ENCODE measurements at places on chromosomes 11 and 22.

GRCh38 chr11:35127619-35128018 lies 11.4 kb upstream of the CD44 start:
- no peak for DNase-seq

DNA sequence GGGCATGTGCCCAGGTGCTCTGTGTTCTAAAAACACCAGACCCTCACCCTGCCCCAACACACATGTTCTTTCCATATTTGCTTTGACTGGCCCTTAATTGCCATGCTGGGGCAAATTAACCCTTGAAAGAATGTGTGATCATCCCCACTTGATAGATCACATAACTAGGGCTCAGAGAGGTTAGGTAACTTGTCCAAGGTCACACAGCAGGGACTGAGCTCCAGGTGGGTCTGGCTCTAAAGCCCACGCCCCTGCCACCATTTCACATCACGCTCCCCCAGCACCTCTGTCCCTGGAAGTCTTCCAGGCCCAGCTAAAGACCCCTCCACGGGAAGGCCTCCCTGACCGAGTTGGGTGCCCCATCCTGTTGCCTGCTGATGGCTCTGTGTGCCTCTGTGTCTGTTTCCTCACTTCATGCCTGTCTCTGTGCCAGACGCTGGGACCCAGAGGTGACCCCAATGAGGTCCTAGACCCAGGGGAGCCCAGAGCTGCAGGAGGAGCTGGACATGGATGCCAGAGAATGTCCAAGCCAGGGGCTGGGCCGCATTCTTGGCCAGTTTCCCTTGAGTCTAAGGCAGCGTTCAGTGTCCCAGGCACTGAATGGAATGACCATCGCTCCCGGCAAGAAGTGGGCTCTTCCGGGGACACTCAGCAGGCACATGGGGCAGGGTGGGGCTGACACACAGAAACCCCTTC lies 79.7 kb downstream of the MYO7A start:
- DNase-seq = no peak

DNA sequence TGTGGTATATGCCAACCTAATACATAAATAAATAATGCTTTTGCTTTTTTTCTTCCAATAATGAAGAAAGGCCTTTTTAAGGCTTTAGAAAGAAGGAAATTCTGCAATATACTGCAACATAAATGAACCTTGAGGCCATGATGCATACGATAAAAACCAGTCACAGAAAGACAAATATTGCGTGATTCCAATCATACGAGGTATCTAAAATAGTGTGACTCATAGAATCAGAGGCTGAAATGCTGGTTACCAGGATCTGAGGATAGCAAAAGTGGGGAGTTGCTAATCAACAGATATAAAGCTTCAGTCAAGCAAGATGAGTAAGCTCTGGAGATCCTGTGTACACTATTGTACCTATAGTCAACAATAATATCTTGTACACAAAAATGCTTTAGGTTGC lies 24.2 kb downstream of the MS4A6A start:
- DNase-seq = no peak

GRCh38 chr11:20303391-20303965 lies 60.0 kb upstream of the HTATIP2 start:
- DNase-seq = no peak

DNA sequence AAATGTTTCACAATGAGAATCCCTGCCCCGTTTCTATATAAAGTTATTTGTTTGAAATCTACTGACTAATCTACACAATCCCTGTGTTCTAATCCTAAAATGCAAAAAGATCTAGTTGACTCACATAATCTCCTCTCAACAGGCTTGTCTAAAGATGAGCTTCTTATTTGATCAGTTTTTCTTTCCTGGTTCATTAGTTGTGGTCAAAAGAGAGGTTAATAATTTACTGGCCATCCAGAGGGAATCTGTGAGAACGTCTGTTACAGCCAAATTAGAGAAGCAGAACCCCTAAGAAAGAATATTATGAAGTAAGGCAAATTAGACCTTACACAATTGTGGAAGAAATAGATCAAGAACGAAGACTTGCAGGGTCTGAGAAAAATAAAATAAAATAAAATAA lies 173.7 kb upstream of the ANO3 start:
- DNase-seq = no peak

- DNase-seq = no peak
Measured at GRCh38 chr11:121890946-121891515, 225.0 kb downstream of the BLID start.

DNA sequence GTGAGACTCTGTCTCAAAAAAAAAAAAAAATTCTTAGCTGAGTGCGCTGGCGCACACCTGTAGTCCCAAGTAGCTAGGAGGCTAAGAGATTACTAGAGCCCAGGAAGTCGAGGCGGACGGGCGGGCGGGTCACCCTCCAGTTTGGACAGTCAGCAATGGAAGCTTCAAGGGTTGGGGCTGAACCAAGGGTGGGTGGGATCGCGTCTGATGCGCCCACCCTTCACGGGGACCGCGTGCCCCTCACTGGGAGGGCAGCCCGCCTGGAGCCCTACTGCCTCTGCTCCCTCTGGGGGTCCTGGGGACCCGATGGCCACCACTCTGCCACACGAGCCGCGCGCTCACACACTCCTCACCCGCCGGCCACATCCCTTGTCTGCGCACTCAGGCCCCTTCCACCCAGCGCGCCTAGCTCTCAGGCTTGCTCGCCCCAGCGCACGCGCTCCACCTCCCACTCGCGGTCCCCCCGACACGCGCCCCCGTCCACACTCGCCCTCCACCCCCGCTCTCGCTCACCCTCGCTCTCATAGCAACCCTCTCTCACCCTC lies 494 bp downstream of the CHID1 start:
- DNase-seq = no peak

DNA sequence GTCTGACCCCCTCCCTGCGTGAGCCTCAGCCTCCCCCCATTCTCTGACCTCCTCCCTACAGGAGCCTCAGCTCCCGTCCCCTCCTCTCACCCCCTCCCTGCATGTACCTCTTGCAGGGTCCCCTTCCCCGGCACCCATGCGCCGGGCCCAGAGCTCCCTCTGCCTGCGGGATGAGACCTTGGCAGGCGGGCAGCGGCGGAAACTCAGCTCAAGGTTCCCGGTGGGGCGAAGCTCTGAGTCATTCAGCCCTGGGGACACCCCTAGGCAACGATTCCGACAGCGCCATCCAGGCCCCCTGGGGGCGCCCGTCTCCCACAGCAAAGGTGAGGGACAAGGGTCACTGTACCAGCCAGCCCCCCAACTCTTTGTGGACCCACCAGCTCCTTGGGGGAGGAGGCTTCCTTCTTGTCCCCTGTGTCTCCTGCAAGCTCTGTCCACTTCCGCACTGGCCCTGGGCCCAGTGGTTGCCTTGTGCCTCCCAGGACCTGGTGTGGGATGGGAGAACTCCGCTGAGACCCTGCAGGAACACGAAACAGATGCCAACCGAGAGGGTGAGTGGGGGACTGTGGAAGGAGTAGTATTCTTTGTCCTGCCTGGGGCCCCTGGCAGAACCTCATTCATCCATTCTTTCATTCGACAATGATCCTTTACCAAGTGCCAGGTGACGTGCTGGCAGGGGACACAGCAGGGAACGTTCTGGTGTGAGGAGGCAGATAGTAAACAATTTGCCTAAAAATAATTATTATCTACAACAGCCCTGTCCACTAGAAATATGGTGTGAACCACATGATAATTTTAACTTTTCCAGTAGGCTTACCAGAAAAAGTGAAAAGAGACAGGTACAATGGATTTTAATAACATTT lies 3.7 kb upstream of the RPS6KA4 start:
- DNase-seq = no peak

DNA sequence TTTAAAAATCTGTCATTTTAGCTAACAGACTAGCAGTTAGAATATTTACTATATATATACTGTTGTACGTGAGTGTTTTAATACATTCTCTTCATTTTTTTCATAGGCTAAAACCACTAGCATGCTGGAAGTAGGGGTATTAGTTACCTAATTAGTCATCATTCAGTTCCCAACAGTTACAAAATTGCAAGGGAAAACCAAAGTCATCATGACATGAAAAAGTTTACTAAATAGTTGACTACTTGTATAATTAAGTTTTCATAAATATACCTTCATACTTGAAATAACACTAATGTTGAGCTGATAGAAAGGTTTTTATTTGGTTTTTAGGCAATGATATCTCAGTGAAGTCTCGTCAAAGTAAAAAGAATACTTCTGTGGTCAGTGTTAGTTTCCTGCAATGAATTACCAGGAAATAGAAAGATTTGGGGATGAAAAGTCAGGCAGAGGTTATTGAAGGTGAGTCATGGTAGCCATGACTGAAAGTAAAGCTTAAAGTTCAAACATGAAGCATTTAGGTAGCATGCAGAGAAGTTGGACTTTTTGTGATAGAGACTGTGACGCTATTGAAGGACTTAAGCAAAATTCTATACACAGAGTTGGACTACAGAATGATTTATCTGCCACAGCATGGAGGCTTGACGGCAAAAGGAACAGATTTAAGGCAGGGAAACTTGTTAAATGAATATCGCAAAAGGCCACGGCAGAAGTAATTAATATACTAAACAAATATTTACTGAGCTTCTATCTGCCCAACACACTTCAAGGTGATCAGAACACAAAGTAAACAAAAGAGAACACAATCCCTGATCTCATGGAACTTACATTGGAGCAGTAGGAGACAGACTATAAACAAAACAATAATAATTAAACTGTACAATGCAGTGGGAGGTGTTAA lies 828.1 kb upstream of the FAT3 start:
- no peak for DNase-seq

DNA sequence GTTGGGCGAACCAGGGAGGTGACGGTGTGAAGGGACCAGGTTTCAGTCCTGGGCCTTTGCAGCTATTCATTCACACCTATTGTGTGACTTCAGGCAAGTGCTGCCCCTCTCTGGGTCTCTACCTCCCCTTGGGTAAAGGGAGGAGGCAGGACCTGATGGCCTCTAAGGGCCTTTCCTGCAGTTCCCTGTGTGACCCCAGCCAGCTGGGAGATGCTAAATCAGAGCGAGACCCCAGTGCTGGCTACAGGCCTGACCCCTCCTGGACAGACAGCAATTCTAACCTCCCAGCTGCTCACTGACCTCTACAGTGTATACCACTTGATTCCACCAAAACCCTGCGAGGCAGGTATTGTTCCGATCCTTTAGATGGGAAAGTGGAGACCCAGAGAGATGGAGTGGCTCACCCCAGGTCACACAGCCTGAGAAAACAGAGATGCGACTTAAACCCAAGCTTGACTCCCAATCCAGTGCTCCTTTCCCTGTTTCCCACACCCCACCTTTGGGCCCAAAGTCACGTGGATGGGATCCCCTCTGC lies 6.2 kb downstream of the MAFF start:
- DNase-seq = no peak

- no peak for DNase-seq
Measured at GRCh38 chr22:47041271-47042115, 279.0 kb downstream of the TBC1D22A start.

DNA sequence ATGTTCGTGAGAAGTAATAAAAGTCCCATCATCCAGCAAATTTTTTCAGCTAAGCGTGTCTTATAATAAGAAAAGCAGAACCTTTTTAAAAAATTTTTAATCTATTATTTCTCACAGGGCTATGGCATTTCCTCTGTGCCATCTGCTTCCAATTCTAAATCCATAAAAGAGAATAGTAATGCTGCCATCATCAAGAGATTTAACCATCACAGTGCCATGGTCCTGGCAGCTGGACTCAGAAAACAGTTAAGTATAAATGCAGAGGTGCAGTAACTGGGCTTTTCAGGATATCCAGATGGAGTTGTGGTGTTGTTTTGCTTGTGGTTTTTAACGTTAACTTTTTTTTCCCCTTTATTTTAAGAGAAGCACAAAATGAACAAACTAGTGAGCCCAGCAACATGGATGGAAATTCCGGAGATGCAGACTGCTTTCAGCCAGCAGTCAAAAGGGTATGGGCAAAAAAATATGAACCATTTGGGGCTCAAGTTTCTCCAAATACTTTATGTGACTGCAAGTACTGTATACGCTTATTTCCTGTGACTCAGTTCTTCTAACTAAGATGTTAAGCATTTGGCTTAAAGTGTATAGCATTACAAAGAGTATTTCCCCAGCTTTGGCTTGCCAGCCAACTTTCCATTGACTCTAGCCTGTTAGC lies 25.2 kb downstream of the GTF2H1 start:
- no peak for DNase-seq

- no peak for DNase-seq
Measured at GRCh38 chr11:129918361-129918760, 23.0 kb upstream of the NFRKB start.

DNA sequence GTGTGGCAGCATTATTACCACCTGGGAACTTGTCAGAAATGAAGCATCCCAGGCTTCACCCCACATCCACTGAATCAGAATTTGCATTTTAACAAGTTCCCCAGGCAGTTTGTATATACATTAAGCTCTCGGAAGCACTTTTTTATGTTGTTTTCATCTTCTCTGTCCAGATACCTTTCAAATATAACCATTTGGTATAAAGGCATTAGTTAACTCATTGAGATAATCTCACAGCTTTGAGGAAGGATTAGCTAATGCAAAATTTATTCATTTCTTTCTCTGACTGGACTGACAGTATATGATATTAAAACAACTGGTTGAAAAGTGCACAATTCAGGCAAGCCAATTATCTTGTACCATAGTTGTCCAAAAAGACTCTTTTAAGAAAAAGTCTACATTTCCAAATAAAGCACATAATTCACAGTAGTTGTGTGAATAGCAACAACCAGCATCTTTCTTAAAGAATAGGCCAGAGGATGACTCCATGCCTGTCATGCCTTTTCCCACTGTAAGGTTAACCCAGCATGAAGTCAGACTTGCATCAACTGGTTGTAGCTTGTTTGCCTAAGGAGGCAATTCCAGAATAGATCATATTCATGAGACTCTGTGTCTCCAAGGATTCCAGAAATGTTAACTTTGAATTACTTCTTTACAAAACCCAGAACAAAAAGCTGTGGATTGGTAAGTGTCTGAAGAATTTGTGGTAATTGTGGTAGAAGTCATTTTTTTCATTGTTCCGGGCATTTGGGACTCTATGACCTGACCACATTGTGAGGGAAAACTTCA lies 254.3 kb upstream of the SESN3 start:
- no peak for DNase-seq

DNA sequence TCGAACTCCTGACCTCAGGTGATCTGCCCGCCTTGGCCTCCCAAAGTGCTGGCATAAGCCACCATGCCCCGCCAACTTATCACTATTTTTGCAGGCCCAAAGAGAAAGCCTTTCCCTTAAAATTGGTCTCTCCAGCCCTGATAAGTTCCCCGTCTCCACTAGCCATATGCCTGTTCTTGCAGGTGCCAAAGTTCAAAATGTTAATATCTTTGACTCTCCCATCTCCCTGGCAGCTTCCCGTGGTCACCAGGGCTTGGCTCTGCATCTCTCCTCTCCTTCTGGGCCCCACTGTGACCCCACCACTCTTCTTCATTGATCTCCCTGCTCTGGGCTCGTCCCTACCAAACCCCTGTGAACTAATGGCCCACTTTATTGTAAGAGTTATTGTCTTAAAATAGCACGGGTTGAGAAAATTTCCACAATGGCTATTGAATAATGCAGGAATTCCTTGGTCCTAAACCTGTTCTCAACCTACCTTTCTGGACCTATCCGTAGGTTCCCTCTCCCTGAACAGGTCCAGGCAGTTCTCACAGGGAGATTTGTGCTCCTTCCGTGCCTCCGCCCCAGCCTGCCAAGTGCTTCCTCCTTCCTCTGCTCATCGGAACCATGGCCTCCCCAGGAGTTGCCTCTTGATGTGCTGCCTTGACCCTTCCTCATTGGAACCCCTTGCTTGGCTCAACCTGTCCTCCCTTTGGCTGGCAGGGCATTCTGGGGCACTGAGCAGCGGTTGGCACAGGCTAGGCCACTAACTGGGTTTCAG lies 147.5 kb downstream of the DSCAML1 start:
- DNase-seq = no peak

All from stimulated activated CD4-positive, alpha-beta T cell treated with anti-CD3 and anti-CD28 coated beads, TNF-alpha, amount 100 ng/mL, for 24 hours (primary cell).